ENCODE measurements at places on chromosomes 2 and 18.

GRCh38 chr18:23133860-23134779 lies 1.2 kb upstream of the CABLES1 start:
- no peak for DNase-seq

- no peak for DNase-seq
Measured at GRCh38 chr2:187206071-187206470, 242.0 kb downstream of the CALCRL start.

DNA sequence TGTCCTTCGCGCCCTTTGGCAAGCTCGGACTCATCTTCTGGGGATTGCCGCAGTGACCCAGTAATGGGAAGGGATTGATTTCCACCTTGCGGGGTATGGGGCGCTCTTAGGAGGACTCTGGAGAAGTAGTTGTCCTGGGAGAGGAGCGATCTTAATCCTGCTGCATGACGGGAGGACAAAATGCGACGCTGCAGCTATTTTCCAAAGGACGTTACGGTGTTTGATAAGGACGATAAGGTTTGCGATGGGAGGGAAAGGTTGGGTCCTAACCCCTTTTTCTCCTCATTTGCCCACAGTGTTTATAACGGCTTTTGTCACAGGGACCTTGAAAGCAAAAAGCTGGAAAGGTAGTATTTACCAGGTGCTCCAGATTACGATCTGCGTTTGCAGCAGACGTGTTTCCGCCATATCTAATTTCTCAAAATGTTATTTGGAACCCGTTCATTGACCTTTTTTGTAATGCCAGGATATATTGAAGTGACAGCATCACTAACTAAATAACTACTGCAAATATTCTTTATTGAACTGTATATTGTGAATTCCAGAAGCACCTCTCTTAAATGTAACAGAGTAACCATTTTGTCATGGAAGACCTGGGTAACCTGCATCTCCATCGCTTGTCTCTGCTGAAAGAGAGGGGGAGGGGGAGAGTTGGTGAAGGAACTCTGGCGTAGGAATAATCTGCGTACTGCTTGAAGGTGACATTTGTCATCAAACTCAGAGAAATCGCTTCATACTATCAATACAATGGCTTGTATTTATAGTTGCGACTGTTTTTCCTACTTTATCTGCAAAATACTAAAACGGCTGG lies 590 bp downstream of the MDH1 start:
- no peak for DNase-seq

- no peak for DNase-seq
Measured at GRCh38 chr18:77993188-77993981, 743.7 kb downstream of the GALR1 start.

- no peak for DNase-seq
Measured at GRCh38 chr2:20232837-20233207, 7.9 kb upstream of the SDC1 start.

- no peak for DNase-seq
Measured at GRCh38 chr18:22267697-22268096, 98.3 kb downstream of the GATA6 start.

GRCh38 chr2:135850892-135851668 lies 14.1 kb upstream of the LCT start:
- DNase-seq = no peak

- DNase-seq = no peak
Measured at GRCh38 chr18:32732165-32732564, 40.7 kb downstream of the KLHL14 start.

DNA sequence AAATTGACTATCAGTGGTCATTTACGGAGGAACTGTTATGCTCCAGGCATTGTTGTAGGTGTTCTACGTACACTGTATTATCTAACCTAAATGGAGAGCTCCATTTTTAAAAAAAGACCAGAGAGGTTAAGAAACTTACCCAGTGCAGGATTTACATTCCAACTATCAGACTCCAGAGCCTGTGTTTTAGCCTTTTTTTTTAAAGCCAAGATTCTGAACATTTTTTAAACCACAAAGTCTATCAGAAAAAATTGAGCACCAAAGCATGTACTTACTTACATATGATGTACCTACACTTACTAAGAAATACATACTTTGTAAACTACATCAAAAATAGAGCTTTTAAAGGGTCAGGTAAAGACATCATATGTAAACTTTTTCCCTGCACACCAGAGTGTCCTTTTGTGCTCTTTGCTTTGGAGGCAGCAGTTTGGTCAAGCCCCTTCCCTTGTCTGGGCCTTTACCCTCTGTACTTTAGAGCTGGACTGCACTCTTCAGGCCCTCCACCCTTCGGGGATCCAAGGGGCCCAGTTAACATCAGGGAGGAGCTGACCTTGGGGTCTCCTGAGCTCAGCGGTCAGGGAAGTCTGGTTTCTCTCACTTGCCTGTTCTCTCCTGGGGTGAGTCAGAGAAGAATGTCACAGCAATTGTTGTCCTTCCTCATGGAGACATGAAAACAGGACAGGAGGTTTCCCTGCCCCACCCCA lies 58.4 kb downstream of the ITGB1BP1 start:
- DNase-seq = no peak

- peak; percentile 53 for DNase-seq
Measured at GRCh38 chr2:176132205-176133171, 3.0 kb downstream of the HOXD8 start.

- no peak for DNase-seq
Measured at GRCh38 chr2:15704086-15704787, 112.6 kb downstream of the DDX1 start.

DNA sequence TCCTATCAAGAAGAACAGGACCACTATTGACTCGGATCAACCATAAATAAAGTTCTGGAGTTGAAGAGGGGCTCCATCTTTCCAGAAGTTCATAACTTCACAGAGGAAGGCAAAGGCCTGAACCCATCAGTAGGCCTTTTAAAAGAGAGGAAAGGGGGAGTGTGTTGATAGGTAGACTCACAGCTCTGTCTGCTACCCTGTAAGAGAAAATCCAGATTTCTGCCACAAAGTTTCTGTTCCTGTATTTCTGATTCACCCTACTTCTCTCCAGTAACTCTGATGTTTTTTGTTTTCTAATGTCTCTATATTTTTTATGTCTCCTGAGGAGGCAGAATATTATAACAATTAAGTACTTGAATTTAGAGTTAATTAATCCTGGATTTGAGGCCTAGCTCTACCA lies 564.0 kb downstream of the TNS1 start:
- DNase-seq = no peak

DNA sequence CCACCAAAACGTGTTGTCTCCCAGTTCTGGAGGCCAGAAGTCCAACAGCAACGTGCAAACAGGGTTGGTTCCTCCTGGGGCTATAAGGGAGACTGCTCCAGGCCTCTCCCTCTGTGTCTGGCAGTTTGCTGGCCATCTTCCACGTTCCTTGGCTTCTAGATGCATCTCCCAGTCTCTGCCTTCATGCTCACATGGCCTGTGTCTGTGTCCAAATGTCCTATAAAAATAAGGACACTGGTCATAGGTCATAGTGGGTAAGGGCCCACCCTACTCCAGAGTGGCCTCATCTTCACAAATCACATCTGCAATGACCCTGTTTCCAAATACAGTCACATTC lies 69.4 kb upstream of the TAF1B start:
- DNase-seq = no peak

GRCh38 chr2:31003749-31004148 lies 134.5 kb downstream of the GALNT14 start:
- no peak for DNase-seq

GRCh38 chr18:13353084-13353823 lies 134.7 kb downstream of the LDLRAD4 start:
- no peak for DNase-seq

- no peak for DNase-seq
Measured at GRCh38 chr2:112821142-112821541, 15.4 kb downstream of the IL1B start.

DNA sequence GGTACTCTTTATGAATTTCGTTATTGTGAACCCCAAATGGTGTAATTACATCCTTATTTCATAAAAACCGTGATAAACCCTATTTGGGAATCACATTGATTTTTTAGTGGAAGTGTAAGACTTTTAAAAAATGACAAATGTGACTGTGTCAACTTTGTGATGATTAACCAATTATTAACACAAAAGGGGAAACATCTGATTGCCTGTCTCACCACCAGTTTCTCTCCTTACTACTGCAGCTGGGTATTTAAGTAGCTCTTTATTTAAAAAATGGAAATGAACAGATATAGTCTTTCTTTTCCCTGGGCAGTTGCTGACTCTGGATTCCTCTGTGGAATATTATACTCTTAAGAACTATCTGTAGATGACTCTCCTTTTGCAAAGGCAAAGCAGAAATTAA lies 11.6 kb upstream of the RPE start:
- no peak for DNase-seq

GRCh38 chr2:217851191-217852020 lies 151.4 kb downstream of the TNS1 start:
- peak; percentile 73 for DNase-seq

GRCh38 chr2:58434692-58435091 lies 193.6 kb upstream of the FANCL start:
- DNase-seq = no peak

- no peak for DNase-seq
Measured at GRCh38 chr2:235639885-235640284, 146.0 kb downstream of the AGAP1 start.

DNA sequence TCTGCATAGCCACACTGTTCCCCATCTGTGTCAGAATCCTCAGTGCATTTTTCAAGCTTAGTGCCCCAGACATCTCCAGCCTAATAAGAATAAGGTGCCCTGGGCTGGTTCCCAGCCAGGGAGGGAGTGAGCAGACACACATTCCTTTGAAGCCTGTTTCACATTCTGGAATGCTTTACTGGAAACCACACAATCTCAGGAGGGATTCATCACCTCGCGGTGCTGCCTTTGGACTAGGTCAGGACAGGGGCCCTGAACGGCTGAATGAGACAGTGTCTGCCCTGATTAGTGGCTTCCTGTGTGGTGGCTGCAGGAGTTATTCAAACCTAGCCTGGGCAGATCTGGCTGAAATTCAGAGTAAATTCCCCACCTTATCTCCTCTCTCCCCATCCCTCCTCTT lies 108.0 kb upstream of the LDAH start:
- DNase-seq = peak; percentile 65

DNA sequence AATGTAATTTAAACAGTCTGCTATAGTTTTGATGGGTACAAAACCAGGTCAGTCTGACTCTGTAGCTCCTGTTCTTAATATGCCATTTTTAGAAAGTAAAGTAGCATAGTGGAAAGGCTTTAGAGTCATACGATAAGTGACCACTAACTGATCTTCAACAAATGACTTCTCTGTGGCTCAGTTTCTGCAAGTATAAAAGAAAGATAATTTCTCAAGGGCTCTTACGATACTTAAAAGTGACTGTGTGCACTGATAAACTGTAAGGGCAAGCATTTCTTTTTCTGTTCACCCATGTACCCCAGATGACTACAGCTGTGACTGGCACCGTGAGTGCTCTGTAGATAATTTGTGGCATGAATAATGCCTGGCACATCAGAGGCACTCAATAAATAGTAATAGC lies 178.7 kb downstream of the LCLAT1 start:
- no peak for DNase-seq

DNA sequence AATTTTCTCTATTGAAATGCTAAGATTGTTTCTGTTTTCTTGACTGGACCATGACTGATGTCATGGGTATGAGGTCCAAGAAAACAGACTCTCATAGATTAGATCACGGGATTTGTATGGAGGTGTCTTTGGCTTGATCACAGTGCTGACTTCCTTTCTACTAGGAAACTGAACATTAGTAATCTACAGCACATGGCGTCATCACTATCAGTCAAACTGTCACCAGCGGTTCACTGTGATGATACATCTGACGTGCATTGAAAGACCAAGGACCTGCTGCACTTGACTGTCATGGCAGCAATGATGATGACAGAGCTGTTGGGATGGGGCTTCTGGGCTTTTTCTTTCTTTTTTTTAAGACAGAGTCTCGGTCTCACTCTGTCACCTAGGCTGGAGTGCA lies 28.2 kb upstream of the IMPA2 start:
- no peak for DNase-seq

DNA sequence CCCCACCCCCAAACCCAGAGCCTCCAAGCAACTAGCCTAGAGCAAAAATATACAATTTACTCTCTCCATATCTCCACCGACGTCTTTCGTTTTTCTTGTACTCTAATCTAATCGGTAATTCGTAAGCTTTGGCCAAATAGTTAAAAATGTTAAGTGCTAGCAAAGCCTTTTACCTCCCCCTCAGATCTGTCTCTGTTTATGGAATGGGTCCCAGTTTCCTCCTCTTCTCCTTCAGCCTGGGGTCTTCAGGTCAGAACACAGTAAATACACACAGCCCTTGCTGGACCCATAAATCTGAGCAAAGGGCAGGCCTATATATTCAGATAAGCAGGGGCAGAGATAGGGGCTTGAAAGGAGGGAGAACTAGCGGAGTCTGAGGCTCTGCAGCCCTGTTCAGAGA lies 267.4 kb downstream of the MEIS1 start:
- DNase-seq = no peak

GRCh38 chr18:37566479-37567060 lies 972 bp upstream of the CELF4 start:
- DNase-seq = peak; percentile 28

DNA sequence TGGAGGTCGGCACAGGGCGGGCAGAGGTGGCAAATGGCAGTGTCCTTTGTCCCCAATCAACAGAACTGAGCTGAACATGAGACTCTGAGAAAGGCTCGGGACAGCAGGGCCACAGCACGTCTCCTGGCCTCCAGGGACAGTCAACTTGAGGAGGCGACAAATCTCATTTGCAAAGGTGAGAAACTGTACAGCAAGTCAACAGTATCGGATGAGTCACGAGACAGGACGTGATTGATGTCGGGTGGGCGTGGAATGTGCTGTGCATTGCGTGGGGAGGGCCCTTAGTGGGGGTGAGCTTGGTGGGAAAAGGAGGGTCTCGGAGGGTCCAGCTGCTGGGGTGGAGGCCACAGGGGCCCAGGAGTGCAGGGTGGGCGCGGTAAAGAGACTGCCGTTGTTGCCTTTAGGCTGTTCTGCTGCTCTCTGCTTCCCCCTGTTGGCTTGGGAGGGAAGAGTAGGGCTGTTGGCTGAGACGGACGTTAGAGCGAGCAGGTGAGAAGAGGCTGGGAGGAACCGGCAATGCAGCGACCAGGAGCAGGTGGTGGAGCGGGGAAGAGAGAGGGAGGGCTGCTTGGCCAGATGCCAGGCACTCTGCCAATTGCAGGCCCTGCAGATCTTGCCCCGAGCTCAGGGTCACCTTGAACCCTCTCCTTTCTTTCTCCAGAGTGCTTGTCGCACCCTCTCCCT lies 164.3 kb downstream of the BCL2 start:
- DNase-seq = no peak

- no peak for DNase-seq
Measured at GRCh38 chr18:79939096-79939495, 12.4 kb downstream of the SLC66A2 start.

DNA sequence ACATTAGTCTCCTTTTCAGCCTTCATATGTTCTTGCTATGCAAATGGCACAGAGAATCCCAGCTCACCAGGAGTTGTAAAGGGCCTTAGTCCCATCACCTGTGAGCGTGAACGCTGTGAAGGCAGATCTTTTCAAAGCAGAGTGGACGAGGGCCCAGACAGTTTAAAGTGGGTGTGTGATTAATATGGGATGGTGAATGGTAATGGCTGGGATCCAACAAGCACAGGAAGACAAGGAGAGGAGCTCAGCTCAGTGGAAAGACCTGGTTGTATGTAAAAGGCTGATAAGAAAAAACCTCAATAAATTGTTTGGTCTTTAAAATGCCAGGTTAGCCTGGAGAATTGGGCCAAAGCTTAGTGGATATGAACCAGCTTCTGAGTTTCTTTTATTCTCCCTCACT lies 326.2 kb downstream of the NYAP2 start:
- DNase-seq = no peak
